ENCODE measurements at places on chromosomes 12 and 14.
A peak's percentile ranks its signal among the peaks of the same experiment; 100 is the strongest.

GRCh38 chr12:90954921-90955320, at the start of gene CCER1:
Gene CCER1, minus strand, starts transcription at chr12:90955176. Its CDS starts 434 bp downstream, at chr12:90954742.
- no peak for DNase-seq

DNA sequence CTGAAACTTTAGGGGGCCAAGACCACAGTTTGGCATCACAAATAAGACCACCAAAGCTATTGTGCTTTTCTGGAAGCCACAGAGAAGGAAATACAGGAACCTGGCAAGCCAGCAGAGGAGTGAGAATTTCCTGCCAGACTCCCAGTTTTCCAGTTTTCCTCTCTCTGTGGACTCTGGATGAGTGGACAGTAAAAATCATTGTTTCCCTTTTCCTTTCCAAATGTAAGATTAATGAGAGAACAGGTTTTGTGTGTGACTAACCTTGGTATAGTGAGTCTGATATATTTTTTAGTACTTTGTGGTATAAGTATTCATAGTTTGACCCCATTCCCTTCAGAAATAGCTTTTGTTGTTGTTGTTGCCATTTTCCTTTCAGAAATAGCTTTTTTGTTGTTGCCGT, 2.6 kb upstream of the TAC3 start:
- DNase-seq = no peak

- no peak for DNase-seq
Measured at GRCh38 chr12:27186022-27186839, 57.9 kb upstream of the STK38L start.

DNA sequence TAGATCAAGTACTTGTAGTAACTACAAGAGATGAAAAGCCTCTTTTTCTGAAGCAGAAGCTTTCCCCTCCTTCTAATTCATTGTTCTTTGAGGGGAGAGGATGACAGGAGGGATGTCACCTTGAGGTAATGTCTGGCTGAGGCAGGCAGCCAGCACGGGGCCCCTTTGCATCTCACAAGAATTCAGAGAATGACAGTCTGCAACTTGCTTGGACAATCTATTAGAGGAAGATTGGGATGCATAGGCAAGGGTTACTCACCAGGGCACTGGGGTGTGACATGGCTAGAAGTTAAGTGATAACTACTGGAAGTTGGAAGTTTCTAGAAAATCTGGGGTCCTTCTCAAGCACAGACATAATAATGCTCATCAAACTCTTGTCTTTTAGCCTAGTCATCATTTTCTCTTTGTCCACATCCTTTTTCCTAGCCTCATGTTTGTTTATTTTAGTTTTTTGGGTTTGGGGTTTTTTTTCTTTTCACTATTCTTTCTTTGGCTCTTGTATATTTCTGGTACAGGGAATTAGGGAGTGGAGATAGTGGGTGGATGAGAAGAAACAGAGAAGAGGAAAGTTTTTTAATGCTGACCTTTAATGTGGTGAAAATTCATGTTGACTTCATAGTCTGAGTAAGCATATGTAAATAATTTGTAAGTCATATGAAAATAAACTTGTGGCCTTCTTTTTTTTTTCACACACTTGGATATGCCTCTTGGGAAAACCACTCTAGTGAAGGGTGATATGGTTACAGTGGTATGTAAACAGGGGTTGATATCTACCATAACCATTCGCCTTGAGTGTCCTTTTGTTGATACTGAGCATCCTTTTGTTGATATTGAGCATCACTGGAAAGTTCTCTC, 55.1 kb downstream of the TTLL5 start:
- DNase-seq = no peak

- DNase-seq = no peak
Measured at GRCh38 chr12:74619884-74620283, 82.2 kb downstream of the ATXN7L3B start.

DNA sequence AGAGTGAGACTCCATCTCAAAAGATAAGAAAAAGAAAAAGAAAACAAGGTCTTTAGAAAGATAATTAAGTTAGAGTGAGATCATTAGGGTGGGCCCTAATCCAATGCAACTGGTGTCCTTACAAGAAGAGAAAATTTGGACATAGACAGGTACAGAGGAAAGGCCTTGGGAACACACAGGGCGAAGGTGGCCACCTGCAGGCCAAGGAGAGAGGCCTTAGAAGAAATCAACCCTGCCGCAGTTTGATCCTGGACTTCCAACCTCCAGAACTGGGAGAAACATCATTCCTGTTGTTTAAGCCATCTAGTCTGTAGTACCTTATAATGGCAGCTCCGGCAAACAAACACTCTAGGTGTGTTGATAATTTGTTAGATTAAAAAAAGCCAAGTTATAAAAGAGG, 491.9 kb downstream of the MED13L start:
- DNase-seq = peak; percentile 34

DNA sequence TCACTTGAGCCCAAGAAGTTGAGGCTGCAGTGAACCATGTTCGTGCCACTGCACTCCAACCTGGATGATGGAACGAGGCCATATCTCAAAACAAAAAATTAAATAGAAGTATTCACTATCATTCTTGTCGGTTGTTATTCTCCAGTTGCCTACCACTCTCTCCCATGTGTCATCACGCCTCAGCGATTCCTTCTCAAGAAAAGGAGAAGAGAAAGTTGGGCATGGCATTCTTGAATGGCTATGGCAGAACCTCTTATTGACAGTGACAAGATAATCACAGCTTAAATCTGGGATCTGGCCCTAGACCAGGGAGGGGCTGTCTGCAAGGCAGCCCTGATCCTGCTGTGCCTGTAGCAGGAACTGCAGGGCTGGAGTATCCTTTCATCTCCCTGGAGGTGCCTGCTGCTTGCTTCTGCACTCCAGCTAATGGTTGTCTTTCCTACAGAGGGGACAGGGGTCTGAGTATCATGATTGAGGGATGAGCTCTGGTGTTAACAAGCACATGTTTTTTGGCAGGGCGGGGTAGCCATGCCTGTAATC, 12.8 kb upstream of the MLEC start:
- DNase-seq = no peak

DNA sequence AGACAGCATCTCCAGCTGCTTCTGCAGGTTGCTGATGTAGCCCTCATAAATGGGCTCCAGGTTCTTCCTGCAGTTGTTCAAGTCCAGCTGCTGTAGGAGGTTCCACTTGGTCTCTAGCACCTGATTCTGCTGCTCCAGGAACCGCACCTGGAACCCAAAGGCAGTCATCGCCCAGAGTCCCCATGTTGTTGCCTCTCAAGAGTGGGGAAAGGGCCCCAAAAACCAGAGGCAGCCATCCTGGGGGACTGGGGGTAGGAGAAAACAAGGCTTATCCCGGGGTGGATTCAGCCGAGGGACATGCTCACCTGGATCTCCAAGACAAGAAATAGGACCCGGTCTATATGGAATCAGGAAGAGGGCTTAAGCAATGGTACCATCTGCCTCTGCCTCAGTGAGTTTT, 2.3 kb downstream of the KRT72 start:
- DNase-seq = no peak

DNA sequence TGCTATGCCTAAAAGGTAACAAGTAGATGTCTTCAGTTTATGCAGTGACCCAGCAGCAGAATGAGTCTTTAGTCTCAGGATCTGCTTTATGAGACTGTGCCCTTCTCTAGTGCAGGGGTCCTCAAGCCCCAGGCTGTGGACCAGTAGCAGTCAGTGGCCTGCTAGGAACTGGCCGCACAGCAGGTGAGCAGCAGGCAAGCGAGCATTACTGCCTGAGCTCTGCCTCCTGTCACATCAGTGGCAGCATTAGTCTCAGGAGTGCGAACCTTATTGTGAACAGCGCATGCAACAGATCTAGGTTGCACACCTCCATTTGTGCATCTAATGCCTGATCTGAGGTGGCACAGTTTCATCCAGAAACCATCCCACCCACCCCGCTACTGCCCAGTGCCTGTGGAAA, 38.4 kb downstream of the LRP6 start:
- no peak for DNase-seq

GRCh38 chr12:125091401-125091800, 26.2 kb downstream of the AACS start:
- DNase-seq = no peak

DNA sequence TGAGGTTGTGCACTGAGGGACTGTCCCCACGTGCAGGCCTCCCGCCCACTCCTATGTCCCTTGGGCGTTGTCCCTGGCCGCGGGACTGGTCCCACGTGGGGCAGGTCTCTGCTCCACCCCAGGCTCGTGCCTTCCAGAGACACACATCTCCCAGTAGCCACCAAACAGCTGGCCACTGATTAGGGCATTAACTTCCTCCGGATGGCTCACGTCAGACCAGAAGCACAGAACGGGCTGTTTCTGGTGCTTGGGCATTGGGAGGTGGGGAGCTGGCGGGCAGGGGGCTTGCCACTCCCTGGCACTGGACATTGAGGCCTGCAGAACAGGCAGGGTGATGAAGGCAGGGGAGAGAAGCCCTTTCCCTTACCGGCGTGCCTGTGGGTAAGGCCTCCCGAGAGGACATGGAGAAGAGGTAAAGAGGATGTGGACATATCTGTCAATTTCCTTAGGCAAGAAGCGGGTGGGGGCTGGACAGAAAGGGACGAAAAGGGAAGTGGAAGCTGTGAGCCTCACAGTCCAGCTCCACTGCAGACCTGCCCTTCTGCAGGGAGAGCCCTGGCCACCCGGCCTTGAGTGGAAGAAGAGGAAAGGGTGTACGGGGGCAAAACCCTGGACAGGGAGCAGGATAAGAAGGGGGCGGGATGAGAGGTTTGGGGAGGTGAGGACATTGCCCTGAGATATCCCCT, 101.2 kb downstream of the NINJ2 start:
- DNase-seq = peak; percentile 86

- DNase-seq = no peak
Measured at GRCh38 chr12:90250766-90251165, 542.1 kb upstream of the ATP2B1 start.

Data from Right ventricle myocardium inferior (tissue), 1 donor.